Activated T-helper 2 cell treated with anti-CD3 and anti-CD28 coated beads, Interferon-gamma antibody, Interleukin-2, Interleukin-4, amounts not matched to agents 10 μg/mL and 5 μg/mL and 100 μg/mL, durations not matched to agents 14 hours and 24 hours and 36 hours (primary cell): ENCODE measurements at places on chromosomes 1 and 21.

DNA sequence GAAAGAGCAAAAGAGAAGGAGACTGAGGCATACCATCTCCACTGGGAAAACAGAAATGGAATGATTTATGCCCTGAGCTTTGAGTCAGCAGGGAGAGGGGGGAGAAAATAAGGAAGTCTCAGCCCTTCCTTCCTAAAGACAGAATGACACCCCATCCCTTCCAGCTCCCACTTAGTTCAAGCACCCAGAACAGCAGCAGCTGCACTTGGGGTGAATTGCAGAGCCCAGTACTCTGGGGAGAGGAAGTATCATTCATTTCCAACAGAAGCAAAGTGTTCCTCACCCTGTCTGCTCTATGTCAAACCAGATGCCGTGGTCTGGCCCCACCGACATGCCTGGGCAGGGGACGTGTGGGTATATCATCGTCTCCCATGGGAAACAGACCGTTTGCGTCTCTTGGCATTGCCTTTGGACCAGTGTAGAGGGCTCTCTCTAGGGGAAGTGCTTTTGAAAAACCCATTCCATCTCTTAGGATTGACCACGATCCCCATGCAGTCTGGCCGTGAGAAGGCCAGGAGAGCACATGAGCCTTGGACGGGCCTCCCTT lies 1.1 kb upstream of the KCNJ15 start:
- no peak for DNase-seq

GRCh38 chr1:233885196-233885920 lies 19.1 kb upstream of the SLC35F3 start:
- DNase-seq, result no peak

- no peak for DNase-seq
Observed at GRCh38 chr21:44933199-44933917, 6.5 kb upstream of the SLX9 start.

DNA sequence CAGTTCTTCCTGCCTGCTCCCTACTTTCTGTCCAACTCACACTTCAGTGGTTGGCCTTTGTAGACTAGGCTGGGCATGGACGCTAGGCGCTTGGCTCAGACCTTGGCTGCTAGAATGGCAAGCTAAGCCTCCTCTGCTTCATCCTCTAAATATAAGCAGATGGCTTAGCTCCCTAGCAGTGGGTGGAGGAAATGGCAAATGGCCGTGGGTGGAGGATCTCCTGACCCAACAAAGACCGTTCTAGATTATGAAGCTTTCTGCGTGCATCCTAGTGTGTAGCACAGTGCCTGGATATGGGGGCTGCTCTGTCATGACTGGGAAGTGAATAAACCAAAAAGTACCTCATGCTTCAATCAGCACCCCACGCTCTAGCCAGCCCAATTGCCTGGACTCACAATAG lies 10.4 kb upstream of the ETV3L start:
- DNase-seq, result no peak

DNA sequence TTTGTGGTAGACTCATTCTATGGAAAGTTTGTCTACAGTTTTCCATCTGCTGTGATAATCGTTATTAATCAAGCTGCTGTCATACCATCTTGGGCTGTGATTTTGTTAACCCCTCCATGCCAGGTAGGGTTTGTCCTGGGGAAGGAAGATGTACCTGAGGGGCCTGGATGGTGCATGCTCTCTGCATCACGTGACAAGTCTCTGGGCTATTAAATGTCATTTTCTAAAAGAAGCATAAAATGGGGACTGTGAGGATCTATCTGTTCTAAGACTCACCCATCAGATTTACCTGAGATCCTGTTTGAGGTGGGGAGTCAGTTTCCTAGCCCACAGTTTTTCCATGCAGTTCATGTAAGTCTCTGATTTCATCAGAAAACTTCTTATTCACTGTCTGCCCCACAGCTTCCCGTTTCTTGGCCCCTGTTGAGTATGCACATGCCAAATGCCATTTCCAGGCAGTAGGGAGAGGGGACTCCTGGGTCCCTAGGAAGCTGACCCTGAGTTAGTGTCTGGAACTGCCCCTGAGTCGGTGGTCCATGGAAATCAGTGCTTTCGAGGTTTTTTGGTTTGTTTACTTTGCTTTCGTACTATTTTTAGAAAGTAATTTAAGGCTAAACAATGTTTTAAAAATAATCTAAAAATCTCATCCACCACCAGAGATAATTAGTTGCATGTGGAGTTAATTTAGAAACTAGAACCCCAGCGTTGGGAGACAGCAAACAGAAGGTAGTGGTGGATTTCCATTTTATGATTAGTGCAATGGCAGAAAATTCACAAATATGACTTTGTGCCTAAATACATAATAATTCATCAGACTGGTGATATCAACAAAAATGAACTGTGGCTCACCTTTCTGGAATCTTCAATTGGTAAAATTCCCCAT lies 46.7 kb downstream of the ZBTB18 start:
- no peak for DNase-seq

DNA sequence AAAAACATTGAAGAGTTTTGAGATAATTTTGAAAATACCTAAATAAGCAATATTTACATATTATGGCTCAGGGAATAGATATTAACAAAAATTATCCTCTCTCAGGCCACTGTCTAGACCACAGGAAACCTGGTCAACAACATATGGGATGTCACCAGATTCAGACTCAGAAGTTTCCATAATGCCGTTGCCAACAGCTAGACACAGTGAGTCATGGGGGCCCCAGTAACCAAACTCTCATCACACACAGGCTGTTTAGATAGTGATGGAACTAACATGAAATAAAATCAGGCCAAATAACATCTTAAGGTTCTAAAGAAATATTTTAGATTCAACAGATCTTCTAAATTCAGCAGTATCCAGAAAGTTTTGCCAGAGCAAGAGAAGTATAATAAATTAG lies 681.7 kb upstream of the ADAMTS5 start:
- DNase-seq, result no peak
